ELR (cell line): ENCODE measurements at places on chromosomes 6 and 20.
A peak's percentile ranks its signal among the peaks of the same experiment; 100 is the strongest.

DNA sequence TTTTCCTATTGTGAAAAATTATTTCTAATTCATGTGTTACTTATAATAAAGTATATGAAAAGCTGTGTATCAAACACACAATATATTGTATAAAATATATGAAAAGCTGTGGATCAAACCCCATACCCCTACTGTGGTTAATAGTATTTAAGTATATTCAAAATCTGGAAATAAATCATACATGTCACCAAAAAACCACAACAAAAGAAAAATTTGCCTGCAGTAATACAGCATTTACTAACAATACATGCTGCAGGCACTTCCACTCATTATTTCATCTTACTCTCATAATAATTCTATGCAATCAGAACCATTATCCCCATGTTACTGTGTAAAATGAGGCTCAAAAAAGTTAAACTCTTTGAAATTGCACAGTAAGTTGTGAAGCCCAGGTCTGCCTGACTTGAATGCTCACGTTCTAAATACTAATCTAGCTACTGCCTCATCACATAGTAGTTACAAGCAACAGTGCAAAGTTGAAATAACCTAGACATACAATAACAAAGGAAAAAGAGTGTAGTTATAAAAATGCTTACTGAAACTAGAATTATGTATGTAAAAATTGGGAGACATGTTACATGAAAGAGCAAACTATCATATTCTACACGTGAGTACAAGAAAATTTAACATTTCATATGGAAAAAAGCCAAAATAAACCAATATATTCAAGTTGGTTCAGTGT, 61.7 kb downstream of the FAM217A start:
- no peak for DNase-seq

DNA sequence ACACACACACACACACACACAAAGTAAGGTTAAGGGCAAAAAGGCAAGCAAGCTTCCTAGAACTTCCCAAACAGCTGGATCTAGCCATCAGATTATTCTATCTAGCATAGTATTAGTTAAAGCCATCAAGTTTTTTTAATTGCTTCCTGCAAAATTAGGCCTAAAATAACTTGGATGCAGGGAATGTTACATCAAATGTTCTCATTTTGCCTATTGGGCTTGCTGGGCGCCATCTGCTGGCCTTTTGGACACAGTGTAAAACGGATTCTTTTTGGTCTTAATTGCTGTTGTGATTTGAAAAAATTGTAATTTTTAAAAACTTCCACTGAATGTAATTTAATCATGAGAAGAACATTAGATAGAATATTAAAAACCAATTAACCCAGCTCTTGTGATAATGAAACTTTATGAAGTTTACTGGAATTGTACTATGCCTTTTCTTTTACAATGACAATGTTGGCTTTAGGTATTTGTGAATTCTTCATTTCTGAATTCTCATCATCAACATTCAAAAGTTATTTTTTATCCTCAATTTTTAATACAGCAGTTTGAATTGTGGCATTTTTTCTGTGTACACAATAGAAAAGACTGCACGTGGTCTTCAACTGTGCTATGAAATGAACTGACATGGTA, 6.8 kb downstream of the MKKS start:
- DNase-seq: peak; percentile 77

- no peak for DNase-seq
Observed at GRCh38 chr6:39273406-39273821, 40.8 kb downstream of the KCNK17 start.

DNA sequence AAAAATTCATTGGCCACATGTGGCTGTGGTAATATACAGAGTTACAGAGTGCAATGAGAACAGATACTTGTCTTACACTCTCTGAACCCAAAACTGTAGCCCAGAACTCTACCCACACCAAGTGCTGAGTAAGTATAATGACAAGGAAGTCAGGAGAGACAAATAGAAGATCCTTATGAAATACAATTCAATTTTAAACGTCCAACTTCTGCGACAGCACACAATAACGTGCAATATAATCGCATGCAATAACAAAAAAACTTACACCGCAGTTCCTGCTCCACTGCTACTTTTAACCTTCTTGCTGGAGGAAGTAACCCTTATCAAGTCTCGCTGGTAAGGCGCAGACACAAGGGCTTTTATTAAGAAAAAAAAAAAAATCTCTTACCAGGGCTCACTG, 881 bp downstream of the SFT2D1 start:
- DNase-seq: no peak

DNA sequence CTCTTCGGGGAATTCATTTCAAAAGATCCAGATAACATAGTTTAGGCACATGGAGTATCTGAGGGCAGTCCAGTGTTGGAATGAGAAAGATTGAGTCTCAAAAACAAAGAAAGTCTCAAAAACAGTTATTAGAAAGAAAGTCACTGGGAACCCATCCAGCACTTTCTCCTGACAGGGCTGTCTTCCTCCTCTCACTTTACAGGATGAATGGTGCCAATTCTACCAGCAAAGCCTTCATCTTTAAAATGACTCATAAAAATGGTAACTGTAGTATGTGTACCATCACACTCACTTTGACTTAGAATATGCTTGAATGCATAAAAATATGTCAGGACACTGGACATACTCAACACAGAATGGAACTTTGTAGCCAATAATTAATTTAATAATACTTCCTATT, 71.3 kb downstream of the SLC22A3 start:
- DNase-seq: no peak

GRCh38 chr6:95658886-95659285, 81.6 kb downstream of the MANEA start:
- no peak for DNase-seq

GRCh38 chr6:41767112-41767833, 12.4 kb downstream of the FRS3 start:
- peak; percentile 95 for DNase-seq

DNA sequence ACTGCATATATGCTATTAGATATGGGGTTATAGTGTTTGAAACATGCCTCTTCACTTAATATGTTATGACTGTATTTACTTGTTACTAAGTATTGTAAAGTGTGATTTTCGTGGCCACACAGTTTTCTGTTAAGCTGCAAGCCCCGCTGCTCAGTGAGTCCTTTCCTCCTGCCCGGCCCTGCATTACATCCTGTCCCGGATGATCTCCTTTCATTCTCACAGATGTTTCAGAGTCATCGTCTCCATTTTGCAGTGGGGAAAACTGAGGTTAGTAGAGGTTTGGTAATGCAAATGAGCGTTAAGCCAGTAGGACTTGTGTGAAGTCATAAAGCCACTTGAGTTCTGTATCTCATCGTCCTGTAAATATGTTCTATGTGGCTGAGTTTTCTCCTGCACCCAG, 155.5 kb downstream of the CFAP61 start:
- DNase-seq: no peak

DNA sequence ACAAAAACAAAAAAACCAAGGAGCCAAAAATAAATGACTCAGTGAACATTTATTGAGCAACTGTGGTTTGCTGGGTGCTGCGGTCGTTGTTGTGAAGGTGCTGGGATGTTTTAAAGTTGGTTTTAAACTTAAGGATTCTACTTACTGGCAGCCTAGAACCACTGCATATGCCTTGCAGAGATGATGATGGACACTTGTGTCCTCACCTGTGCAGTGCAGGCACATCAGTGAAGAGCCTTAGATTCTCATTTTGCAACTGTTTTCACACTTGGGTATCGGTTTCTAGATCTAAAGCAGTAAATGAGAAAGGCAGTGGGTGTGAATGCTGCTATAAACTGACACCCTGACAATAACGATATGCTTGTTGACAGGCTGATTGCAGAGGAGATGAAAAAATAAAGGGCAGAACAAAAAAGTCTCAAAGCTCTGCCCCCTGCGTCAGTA, 68.8 kb downstream of the UTRN start:
- DNase-seq: no peak

DNA sequence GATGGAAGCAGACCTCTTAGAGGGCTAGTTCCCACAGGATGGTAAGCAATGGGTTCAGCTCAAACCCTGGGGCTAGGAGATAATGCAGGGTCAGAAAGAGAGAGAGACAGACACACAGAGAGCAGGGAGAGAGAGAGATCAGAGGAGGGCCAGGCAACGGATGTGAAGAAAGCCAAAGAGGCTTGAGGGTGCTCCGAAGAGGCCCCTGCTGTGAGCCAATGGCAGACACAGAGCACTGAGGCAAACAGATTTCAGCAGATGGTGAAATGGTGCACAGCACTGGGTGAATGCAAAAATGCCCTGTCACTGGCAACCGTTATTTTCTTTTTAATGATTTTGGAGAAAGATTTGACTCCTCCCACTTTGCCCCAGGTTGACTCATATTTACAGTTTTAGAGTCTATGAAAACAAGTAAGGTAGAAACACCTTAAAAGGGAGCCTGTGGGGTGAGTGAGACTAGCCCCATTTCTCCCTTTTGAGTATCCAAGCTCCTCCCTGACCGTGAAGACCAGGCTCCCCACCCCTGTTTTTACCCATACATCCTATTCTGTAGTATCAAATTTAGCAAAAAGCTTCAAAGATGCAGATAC, 840 bp downstream of the DEFB132 start:
- DNase-seq: no peak

DNA sequence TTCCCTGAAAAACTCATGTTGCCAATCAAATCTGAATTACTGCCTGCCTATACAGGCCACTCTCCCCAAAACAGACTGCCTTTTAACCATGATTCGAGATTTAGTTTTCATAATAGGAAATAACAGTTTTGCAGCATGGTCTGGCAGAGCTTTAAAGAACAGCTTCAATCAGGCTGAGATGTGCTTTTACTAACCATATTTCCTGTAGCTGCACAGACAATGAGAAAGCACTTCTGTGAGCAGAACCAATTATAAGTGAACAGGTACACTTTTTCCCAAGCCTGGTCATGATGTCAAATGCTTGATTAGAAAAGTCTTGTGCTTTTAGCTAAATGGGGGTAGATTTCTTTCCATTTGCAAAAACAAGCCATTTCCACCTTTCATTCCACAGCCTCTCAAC, 108.2 kb downstream of the THEMIS start:
- no peak for DNase-seq

DNA sequence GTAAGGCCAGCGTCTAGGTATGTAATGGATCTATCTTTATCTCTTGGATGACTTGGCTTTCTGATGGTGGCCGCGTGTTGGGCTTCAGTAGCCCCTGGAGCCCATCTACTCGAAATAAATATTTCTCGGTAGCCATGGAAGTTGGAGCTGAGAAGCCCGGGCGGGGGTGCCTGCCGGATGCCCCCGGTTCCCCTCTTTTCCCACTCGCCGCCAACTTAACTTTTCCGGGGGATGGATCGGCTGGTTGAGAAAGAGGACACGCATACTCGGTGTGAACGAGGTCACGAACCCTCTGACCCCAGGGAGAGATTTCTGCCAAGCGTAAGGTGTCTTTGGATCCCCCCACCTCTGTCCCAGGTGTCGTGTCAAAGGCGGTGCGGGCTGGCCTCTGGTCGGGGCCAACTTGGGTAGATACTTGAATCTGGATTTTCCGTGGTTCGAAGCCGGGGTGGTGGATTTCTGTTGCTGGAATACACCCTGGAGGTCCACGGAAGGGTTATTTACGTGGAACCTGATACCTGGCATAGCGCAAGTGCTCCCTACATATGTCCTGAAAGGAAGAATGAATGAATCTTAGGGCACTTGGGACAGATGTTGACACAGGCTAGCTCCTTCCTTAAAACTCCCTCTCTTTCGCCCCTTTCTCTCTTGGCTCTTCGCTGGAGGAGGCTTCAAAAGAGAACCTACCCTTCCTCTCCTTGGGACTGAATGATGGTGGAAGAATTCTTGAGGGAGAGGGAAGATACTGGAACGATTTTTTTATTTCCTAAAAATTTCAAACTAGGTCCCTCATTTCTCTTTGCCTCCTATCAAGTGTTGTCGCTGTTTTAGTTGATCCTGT, 996 bp downstream of the DOK5 start:
- no peak for DNase-seq
